Pancreas (tissue), 10 donors: ENCODE measurements at places on chromosomes 6 and 20. TPM values are rescaled to one million over a fixed set of nuclear protein-coding genes. Genes with fewer than 3 reads are reported as not detected.

DNA sequence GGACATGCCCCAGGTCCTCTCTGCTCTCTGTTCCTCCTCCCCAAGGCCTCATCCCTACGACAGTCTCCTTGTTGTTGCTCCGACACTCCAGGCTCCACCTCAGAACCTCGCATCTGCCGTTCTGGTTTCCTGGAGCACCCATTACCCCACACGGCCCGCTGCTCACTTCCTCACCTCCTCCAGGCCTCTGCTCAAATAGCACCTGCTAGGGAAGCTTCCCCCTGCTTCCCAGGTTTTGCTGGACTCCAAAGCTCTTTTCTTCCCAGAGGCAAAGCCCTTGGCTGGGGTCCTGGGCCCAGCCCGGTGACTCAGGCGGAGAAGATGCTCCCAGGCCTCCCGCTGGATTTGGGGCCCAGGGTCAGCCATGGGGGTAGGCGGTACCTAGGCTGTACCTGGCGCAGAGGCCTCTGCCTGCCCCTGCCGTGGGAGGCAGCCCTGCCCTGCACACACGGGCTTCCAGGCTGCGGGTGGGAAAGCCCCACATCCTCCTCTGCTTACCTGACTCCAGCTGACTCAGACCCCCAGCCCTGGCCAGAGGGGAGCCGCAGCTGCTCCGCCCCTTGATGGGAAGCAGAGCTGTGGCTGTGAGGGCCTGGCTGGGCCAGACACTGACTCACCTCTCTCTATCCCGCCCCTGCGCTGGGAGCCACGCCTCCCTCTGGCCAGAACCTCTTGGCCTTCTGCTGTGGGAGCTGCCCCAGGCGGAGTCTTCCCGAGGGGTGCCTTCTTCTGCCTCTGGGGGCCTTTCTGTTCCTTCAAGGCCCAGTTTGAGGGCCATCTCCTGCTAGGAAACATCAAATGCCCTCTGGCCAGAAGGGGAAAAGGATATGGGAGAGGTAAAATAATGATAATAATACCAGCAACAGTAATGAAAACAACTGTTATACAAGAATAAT lies 130.5 kb downstream of the CEBPB start:
- H3K4me3 ChIP-seq = no peak overlapping the region
- H3K27ac ChIP-seq = peak overlapping the region; percentile 90
- H3K4me1 ChIP-seq = no peaks in the 10 kb centered on the region
- peak; percentile 90 for DNase-seq

GRCh38 chr6:81906041-81906440 lies 153.6 kb upstream of the TENT5A start:
- no peak for DNase-seq
- H3K36me3 ChIP-seq = no peaks in the 10 kb centered on the region
- H3K27me3 ChIP-seq = no peaks in the 10 kb centered on the region
- H3K27ac ChIP-seq = no peak overlapping the region
- H3K4me3 ChIP-seq = no peak overlapping the region
- peaks cover 6% of the 10 kb centered on the region for H3K4me1 ChIP-seq

GRCh38 chr20:14449323-14449722 lies 111.9 kb upstream of the FLRT3 start:
- H3K27me3 ChIP-seq = no peaks in the 10 kb centered on the region
- H3K4me3 ChIP-seq = no peak overlapping the region
- DNase-seq = no peak
- H3K36me3 ChIP-seq = no peaks in the 10 kb centered on the region
- H3K27ac ChIP-seq = no peak overlapping the region

DNA sequence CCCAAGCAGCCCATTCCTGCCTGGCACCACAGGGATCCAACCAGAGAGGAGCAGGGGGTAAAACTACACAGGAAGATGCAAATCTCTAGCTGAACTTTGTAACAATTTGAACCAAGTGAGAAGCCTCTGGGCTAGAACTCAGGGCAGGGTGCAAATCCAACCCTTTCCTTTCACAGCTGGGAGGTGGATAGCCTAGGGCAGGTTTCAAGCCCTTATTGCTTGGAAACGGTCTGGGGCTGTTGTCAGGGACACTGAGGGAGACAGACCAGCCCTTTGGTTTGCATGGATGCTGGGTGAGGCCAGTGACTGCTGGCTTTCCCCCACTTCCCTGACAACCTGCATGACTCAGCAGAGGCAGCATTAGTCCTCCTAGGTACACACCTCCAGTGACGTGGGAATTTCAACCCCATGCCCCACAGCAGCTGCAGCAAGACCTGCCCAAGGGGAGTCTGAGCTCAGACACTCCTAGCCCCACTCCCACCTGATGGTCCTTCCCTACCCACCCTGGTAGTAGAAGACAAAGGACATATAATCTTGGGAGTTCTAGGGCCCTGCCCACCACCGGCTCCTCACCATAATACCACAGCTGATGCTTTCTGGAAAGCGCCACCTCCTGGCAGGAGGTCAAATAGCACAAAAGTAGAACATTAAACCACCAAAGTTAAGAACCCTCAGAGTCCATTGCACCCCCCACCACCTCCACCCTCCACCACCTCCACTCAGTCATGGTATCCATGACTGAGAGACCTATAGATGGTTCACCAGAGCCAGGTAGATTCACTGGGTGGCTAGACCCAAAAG lies 797.7 kb upstream of the MAN1A1 start:
- no peak overlapping the region for H3K27ac ChIP-seq
- no peaks in the 10 kb centered on the region for H3K36me3 ChIP-seq
- H3K4me1 ChIP-seq = no peaks in the 10 kb centered on the region

- DNase-seq = no peak
- no peaks in the 10 kb centered on the region for H3K27me3 ChIP-seq
- no peaks in the 10 kb centered on the region for H3K4me1 ChIP-seq
- no peak overlapping the region for H3K27ac ChIP-seq
These were observed 384.8 kb downstream of the TFAP2B start for GRCh38 chr6:51203504-51203903.

DNA sequence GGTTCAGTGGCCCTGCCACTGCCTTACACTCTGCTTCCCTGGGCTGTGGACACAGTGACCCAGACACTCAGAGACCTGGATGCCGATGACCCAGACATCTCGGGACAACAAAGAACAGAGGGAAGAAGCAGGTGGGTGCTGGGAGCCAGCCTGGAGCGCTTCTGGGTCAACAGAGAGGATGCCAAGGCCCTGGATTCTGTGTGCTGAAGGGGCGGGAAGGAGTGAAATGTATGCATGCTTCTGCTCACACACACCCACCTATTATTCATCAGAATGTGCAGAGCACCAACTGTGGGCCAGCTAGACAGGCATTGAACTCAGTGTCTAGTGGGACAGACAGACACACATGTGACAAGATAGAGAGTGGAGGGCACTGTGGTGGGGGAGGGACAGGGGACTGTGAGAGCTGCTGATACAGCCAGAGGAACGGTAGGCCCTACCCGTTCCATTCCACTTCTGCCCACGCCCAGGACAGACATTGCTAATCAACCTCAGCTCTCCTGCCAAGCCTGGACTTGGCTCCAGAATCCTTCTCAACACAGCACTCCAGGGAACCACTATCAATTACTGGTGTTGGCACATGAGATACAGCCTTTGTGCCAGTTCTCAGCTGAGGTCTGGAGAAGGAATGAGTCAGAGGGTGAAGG lies 20.2 kb downstream of the KCNK15 start:
- no peak overlapping the region for H3K27ac ChIP-seq
- no peaks in the 10 kb centered on the region for H3K36me3 ChIP-seq
- no peaks in the 10 kb centered on the region for H3K27me3 ChIP-seq
- DNase-seq = no peak
- no peak overlapping the region for H3K4me3 ChIP-seq

GRCh38 chr6:28929887-28930620 lies 6.3 kb upstream of the TRIM27 start:
- H3K27me3 ChIP-seq = no peaks in the 10 kb centered on the region
- DNase-seq = no peak
- no peaks in the 10 kb centered on the region for H3K36me3 ChIP-seq
- H3K4me3 ChIP-seq = no peak overlapping the region
- no peak overlapping the region for H3K27ac ChIP-seq
- no peaks in the 10 kb centered on the region for H3K4me1 ChIP-seq

GRCh38 chr20:51876313-51876940 lies 74.1 kb upstream of the SALL4 start:
- H3K27ac ChIP-seq = no peak overlapping the region
- no peaks in the 10 kb centered on the region for H3K27me3 ChIP-seq
- H3K4me3 ChIP-seq = no peak overlapping the region
- no peaks in the 10 kb centered on the region for H3K4me1 ChIP-seq
- H3K36me3 ChIP-seq = no peaks in the 10 kb centered on the region
- DNase-seq = no peak

DNA sequence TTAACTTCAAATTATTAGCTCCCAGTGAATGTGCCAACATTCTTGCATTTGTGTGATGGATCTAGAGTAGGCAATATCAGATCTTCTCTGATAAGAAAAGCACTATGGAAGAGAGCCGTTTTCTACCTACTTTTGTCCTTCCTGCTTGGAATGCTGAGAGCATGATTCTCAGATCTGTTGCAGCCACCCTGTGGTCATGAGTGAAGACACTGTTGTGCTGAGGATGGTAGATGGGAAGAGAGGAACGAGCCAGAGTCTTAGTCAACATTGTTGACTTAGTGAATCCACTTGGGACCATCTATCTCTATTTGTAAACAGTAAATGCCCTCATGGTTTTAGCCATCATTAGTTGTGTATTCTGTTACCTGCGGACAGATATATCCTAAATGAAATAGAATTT lies 202.6 kb downstream of the CD109 start:
- H3K4me3 ChIP-seq = no peak overlapping the region
- no peak overlapping the region for H3K27ac ChIP-seq
- DNase-seq = no peak
- no peaks in the 10 kb centered on the region for H3K4me1 ChIP-seq

GRCh38 chr20:62695448-62696414 lies 12.9 kb upstream of the NTSR1 start:
- H3K36me3 ChIP-seq = no peaks in the 10 kb centered on the region
- DNase-seq = no peak
- H3K27ac ChIP-seq = no peak overlapping the region
- H3K27me3 ChIP-seq = no peaks in the 10 kb centered on the region

GRCh38 chr6:1039746-1040145 lies 272.2 kb upstream of the FOXQ1 start:
- peak overlapping the region; percentile 15 for H3K27ac ChIP-seq
- H3K4me3 ChIP-seq = no peak overlapping the region
- no peak for DNase-seq
- H3K4me1 ChIP-seq = peaks cover 9% of the 10 kb centered on the region

- no peaks in the 10 kb centered on the region for H3K4me1 ChIP-seq
- DNase-seq = no peak
- no peaks in the 10 kb centered on the region for H3K27me3 ChIP-seq
- H3K4me3 ChIP-seq = peak overlapping the region; percentile 33
- no peak overlapping the region for H3K27ac ChIP-seq
These were observed 95.3 kb upstream of the BHLHE23 start for GRCh38 chr20:63101781-63102720.

- DNase-seq = no peak
- no peaks in the 10 kb centered on the region for H3K27me3 ChIP-seq
- peaks cover 24% of the 10 kb centered on the region for H3K4me1 ChIP-seq
- H3K4me3 ChIP-seq = peak overlapping the region; percentile 83
These were observed 1.1 kb downstream of the CD164 start for GRCh38 chr6:109381061-109381746.

- no peak for DNase-seq
- peaks cover 12% of the 10 kb centered on the region for H3K36me3 ChIP-seq
- H3K4me3 ChIP-seq = no peak overlapping the region
- no peak overlapping the region for H3K27ac ChIP-seq
- H3K27me3 ChIP-seq = no peaks in the 10 kb centered on the region
These were observed 6.1 kb downstream of the MRS2 start for GRCh38 chr6:24408719-24409410.

DNA sequence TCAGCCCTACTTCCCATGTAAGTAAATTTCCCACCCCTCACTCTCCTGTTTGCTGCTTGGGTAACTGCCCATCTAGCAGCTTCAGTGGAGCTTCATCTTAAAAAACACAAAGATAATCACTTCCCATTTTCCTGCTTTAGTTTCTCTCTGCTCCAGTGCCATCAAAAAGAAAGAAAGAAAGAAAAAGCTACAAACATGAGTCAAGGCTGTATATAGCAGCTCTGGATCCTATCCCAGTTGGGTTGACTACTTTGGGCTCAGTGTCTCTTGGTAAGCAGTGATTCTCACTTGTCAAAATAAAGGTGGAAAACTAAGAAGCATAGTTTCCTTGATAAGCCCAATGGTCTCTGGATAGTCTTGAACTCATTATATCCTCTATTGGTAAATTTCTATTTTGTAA lies 48.7 kb upstream of the SRPK1 start:
- H3K4me1 ChIP-seq = no peaks in the 10 kb centered on the region
- H3K4me3 ChIP-seq = no peak overlapping the region
- no peaks in the 10 kb centered on the region for H3K27me3 ChIP-seq
- no peak overlapping the region for H3K27ac ChIP-seq
- no peaks in the 10 kb centered on the region for H3K36me3 ChIP-seq
- DNase-seq = no peak

GRCh38 chr6:113362301-113363047 lies 494.7 kb upstream of the MARCKS start:
- no peak for DNase-seq
- H3K4me3 ChIP-seq = no peak overlapping the region
- H3K27me3 ChIP-seq = no peaks in the 10 kb centered on the region

- H3K4me1 ChIP-seq = no peaks in the 10 kb centered on the region
- H3K36me3 ChIP-seq = no peaks in the 10 kb centered on the region
- DNase-seq = no peak
These were observed 243.3 kb downstream of the PRL start for GRCh38 chr6:22053391-22053997.

- H3K27me3 ChIP-seq = no peaks in the 10 kb centered on the region
- no peak for DNase-seq
- no peak overlapping the region for H3K4me3 ChIP-seq
- H3K27ac ChIP-seq = no peak overlapping the region
These were observed 267.0 kb upstream of the SUPT3H start for GRCh38 chr6:45644720-45645119.

DNA sequence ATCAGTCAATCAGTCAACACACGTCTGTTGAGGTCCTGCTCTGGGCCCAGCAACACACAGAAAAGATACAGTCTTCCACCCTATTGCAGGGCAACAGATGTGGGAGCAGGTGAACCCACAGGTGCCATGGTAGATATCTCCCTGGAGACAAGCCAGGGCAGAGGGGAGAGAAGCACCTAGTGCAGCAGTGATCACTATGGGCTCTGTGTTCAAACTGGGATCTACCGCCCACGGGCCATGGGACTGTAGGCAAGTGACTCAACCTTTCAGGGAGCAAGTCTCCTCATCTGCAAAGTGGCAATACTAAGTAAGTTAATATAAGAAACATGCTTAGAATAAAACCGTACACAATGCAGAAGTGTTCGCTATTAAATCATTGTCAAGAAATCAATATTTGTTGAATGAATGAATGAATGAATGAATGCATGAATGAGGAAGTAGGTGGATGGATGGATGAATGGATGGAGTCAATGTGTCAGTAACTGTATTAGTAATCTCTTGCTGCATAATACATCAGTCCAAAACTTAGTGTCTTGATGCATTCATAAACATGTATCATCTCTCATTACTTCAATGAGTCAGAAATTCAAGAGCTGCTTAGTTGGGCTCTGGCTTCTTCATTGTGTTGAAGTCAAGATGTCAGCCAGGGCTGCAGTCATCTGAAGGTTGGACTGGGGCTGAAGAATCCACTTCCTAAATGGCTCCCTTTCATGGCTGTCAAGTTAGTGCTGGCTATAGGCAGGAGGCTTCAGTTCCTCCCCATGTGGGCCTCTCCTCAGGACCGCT lies 31.9 kb upstream of the NFATC2 start:
- no peak overlapping the region for H3K27ac ChIP-seq
- no peaks in the 10 kb centered on the region for H3K4me1 ChIP-seq
- no peak for DNase-seq
- H3K27me3 ChIP-seq = no peaks in the 10 kb centered on the region

Gene MAFB
- 3.7 TPM for total RNA-seq

Gene MRAP2
- 2.8 TPM for total RNA-seq

Gene SLC22A2
- total RNA-seq = not detected

Gene EYA4
- 0.19 TPM for total RNA-seq

Gene HSD17B8
- total RNA-seq = 32.7 TPM

Gene SLC17A3
- not detected for total RNA-seq

Gene OLIG3
- not detected for total RNA-seq

Gene EMILIN3
- total RNA-seq = 0.04 TPM
